ENCODE measurements at places on chromosomes 12 and 14. TPM values are rescaled to one million over a fixed set of nuclear protein-coding genes. Genes with fewer than 3 reads are reported as not detected.
A peak's percentile ranks its signal among the peaks of the same experiment; 100 is the strongest.

- H3K27ac ChIP-seq = no peak overlapping the region
- no peak overlapping the region for H3K4me3 ChIP-seq
- H3K4me1 ChIP-seq = no peaks in the 10 kb centered on the region
- H3K27me3 ChIP-seq = no peaks in the 10 kb centered on the region
- DNase-seq = no peak
- H3K36me3 ChIP-seq = peaks cover 26% of the 10 kb centered on the region
Observed at GRCh38 chr14:31127690-31128089, 79.9 kb downstream of the HECTD1 start.

- no peak overlapping the region for H3K27ac ChIP-seq
- DNase-seq = no peak
- H3K27me3 ChIP-seq = peaks cover 22% of the 10 kb centered on the region
- H3K36me3 ChIP-seq = no peaks in the 10 kb centered on the region
Observed at GRCh38 chr12:77354766-77355362, 289.5 kb upstream of the E2F7 start.

DNA sequence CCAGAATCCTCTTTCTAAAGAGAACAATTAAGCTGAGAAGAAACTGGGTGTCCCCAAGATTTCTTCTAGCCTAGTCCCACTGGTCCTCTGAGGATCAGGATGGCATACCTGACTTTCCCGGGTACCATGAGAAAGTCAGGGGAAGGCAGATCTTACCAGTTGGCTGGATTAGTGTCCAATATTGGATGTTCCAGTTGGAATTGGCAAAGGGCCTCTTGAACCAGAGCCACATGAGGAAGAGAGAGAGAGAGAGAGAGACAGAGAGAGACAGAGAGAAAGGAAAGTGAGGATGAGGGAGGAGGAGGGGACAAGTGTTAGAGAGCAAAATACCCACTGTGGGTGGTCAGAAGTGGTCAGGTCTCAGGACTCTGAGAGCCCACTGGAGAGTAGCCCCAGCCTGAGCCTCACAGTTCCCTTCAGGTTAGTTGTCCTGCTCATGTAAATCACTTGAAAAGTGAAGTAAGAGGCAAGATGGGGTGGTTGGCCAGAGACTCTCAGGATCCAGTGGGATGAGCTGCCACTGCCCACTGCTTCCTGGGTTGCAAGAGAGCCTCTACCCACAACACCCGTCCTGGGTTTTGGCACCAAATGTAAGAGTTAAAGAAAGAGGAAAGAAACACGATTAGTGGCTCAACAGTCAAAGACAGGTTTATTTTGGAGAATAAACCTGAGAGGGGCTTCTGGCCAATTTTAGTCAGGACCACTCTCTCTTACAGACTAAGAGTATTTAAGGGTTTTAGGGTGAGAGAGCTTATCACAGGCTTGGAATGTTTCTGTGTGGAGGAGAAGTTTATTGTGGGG, 28.4 kb upstream of the A2M start:
- no peaks in the 10 kb centered on the region for H3K27me3 ChIP-seq
- H3K4me1 ChIP-seq = no peaks in the 10 kb centered on the region
- DNase-seq = no peak
- H3K27ac ChIP-seq = no peak overlapping the region
- H3K36me3 ChIP-seq = peaks cover 10% of the 10 kb centered on the region

DNA sequence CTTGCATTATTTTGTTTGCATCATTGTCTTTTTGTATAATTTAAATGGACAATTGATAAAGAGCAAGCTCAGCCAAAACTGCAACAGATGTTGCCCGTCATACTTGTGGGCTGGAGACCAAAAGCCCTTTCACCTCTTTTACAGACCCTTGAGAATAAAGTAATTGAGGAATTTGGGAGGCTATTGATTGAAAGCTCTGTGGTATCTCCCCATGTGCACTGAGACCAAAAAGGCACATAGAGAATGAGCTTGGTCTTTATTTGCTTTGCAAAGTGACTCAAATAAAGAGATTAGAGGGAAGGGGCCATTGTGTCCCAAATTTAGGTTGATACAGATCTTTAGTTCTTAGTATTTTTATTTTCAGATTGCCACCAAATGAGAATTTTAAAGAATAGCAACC, 617.6 kb downstream of the TRHDE start:
- no peaks in the 10 kb centered on the region for H3K36me3 ChIP-seq
- no peaks in the 10 kb centered on the region for H3K27me3 ChIP-seq
- H3K4me3 ChIP-seq = no peak overlapping the region
- H3K4me1 ChIP-seq = no peaks in the 10 kb centered on the region

GRCh38 chr12:106098691-106099200, 40.0 kb downstream of the NUAK1 start:
- peaks cover 43% of the 10 kb centered on the region for H3K4me1 ChIP-seq
- H3K36me3 ChIP-seq = peaks cover 29% of the 10 kb centered on the region
- no peak overlapping the region for H3K4me3 ChIP-seq
- H3K27ac ChIP-seq = no peak overlapping the region
- H3K27me3 ChIP-seq = no peaks in the 10 kb centered on the region

DNA sequence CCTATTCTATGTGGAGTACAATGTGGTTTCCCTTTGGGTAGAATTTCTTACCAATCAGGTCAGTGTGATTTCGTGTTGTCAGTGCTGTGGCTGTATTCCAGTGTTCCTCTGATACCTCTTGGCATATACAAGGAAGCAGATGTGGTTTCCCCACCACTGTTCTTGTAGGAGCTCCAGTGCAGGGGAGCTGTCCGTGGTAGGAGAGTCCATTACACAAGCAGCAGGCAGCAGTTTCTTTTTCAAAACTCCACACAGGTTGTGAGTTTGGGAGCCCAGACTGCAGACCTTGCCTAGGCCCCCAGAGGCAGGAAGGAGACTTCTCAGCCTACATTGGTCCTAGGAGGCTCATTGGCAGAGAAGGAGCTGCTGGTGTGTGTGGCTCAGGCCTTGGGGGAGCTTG, 452.8 kb downstream of the AACS start:
- H3K4me3 ChIP-seq = no peak overlapping the region
- peaks cover 2% of the 10 kb centered on the region for H3K27me3 ChIP-seq

- H3K36me3 ChIP-seq = peaks cover 41% of the 10 kb centered on the region
- no peak for DNase-seq
- no peak overlapping the region for H3K27ac ChIP-seq
- no peak overlapping the region for H3K4me3 ChIP-seq
Observed at GRCh38 chr12:123245678-123246077, 12.4 kb downstream of the MTRFR start.

SIX6 gene
- not detected for total RNA-seq

DNA sequence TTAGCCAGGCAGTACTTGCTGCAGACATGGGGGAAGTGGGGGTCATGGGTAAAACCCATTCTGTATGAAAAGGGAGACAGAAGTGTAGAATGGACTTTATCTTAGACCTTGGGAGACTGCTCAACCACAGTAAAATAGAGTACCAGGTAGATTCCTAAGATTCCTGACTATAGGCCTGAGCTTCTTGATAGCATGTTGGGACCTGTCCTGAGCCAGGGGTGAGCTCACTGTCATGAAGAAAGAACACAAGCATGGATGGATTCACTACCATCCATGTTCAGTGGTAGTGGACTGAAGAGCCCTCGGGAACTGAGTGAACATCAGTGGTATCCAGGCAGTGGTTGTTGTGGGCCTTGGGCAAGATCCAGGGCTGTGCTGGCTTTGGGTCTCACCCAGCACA, 1003.8 kb downstream of the TMTC2 start:
- no peak for DNase-seq
- no peak overlapping the region for H3K27ac ChIP-seq
- no peak overlapping the region for H3K4me3 ChIP-seq
- no peaks in the 10 kb centered on the region for H3K4me1 ChIP-seq
- H3K36me3 ChIP-seq = peaks cover 6% of the 10 kb centered on the region
- H3K27me3 ChIP-seq = peaks cover under 1% of the 10 kb centered on the region

DNA sequence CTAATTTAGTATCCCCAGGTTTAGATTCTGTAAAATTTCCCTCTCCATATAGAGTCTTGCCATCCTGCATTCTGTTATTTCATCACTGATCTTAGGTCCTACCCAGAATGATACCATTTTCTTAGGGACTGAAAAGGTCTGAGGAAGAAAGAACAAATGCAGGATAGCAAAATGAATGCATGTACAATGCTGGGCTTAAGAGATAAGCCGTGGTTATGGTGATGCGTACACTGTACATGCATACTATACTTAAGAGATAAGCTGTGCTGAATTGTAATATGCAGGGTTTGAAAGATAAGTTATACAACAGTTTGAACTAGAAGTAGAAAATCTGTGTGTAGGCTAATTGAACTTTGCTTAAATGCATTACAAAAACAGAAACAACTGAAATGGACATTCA, 416.2 kb downstream of the C12orf50 start:
- no peaks in the 10 kb centered on the region for H3K27me3 ChIP-seq
- no peak for DNase-seq

DNA sequence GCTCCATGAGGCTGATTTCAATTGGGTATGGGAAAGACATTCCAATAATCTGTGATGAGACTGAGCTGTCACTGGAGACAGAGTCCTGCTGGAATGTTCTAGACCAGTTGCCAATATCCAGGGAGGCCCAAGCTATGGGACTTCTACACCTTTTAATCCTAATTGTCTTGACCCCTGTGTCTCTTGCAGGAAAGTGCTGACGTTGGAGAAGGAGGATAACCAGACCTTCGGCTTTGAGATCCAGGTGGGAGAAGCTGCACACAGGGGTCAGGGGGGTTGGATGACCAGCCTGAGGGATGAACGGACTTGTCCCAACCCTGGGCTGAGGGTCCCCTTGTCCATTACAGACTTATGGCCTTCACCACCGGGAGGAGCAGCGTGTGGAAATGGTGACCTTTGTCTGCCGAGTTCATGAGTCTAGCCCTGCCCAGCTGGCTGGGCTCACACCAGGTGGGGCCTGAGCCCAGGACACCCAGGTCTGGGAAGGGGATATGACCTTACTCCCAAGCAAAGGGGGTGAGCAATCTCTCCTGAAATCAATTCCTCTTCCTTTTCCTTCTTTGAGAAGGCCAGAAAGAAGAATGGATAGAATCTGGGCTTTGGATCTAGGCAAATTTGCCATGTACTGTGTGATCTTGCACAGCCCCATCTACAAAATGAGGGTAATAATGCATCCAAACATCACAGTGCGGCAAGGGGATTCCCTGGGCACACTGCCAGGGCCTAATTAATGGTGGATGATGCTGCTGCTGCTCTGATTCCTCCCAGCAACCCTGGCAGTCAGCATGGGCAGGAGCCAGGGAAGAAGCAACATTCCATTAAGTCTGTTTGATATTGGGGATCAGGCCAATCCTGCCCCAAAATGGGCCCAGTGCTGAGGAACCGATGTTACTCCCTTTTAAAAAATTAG, 4.2 kb downstream of the TAMALIN start:
- peak overlapping the region; percentile 39 for H3K27ac ChIP-seq
- no peak for DNase-seq
- no peaks in the 10 kb centered on the region for H3K36me3 ChIP-seq
- peaks cover 28% of the 10 kb centered on the region for H3K4me1 ChIP-seq

DNA sequence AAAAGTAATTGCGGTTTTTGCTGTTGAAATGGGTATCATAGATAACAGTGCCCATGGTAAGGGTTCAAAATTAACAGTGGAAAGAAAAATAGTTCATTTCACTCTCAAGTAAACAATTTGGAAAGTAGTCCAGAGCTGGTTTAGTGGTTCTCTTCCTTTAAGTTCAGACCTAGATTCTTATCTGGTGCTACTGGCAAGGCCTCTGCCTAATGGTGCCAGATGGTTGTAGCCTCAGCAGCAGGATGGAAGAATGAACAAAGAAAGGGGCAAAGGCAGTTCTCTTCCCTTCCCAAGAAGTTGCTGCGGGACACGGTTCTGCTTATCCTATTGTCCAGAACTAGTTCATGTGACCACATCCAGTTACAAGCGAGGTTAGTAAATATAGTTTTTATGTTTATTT, 10.5 kb downstream of the ARG2 start:
- H3K27ac ChIP-seq = no peak overlapping the region
- no peaks in the 10 kb centered on the region for H3K4me1 ChIP-seq
- H3K4me3 ChIP-seq = no peak overlapping the region
- DNase-seq = no peak

GRCh38 chr12:131159660-131160059, 206.0 kb downstream of the ADGRD1 start:
- no peaks in the 10 kb centered on the region for H3K36me3 ChIP-seq
- no peak for DNase-seq
- peaks cover 40% of the 10 kb centered on the region for H3K27me3 ChIP-seq

- peaks cover 11% of the 10 kb centered on the region for H3K4me1 ChIP-seq
- H3K36me3 ChIP-seq = no peaks in the 10 kb centered on the region
- no peak for DNase-seq
Observed at GRCh38 chr12:29145372-29146170, 3.5 kb upstream of the FAR2 start.

GRCh38 chr14:51811706-51812105, 48.7 kb upstream of the GNG2 start:
- peaks cover 3% of the 10 kb centered on the region for H3K27me3 ChIP-seq
- no peaks in the 10 kb centered on the region for H3K36me3 ChIP-seq
- peaks cover 9% of the 10 kb centered on the region for H3K4me1 ChIP-seq
- no peak overlapping the region for H3K27ac ChIP-seq

DNA sequence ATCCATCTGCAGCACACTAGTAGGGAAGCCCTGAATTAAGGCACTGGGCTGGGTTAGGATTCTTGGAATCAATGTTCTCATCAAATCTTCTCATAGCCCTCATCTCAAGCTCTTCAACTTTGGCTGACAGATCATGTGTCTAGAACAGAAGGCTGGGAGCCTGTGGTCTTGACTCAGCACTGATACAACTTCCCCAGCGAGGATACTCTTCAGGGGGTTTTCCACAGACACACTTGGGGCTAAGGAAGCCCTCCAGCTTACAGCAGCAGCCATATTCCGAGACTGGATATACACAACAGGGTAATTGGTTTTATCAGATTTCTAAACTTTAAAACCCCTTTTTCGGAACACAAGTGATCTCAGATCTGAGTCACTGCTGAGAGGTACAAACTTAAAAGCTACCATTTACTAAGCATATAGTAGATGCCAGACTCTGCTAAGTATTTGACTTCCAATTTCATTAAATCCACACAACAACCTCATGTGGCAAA, 3.5 kb downstream of the FMNL3 start:
- H3K27ac ChIP-seq = no peak overlapping the region
- no peak overlapping the region for H3K4me3 ChIP-seq
- peaks cover 31% of the 10 kb centered on the region for H3K27me3 ChIP-seq
- peaks cover 27% of the 10 kb centered on the region for H3K4me1 ChIP-seq
- H3K36me3 ChIP-seq = no peaks in the 10 kb centered on the region
- DNase-seq = no peak

KRT6C gene
- total RNA-seq = not detected

GRCh38 chr12:62919838-62920237, 15.1 kb downstream of the PPM1H start:
- no peak overlapping the region for H3K27ac ChIP-seq
- no peaks in the 10 kb centered on the region for H3K4me1 ChIP-seq
- no peak for DNase-seq
- no peaks in the 10 kb centered on the region for H3K36me3 ChIP-seq

GRCh38 chr12:125431516-125431915, 366.3 kb downstream of the AACS start:
- no peaks in the 10 kb centered on the region for H3K4me1 ChIP-seq
- H3K36me3 ChIP-seq = no peaks in the 10 kb centered on the region
- peaks cover 10% of the 10 kb centered on the region for H3K27me3 ChIP-seq
- DNase-seq = no peak
- no peak overlapping the region for H3K27ac ChIP-seq

GRCh38 chr12:25438638-25439037, 114.4 kb downstream of the LMNTD1 start:
- DNase-seq = no peak
- no peak overlapping the region for H3K27ac ChIP-seq
- H3K27me3 ChIP-seq = no peaks in the 10 kb centered on the region

Measured in mesothelial cell of epicardium (in vitro differentiated cells).